Activated CD4-positive, CD25-positive, alpha-beta regulatory T cell (primary cell): ENCODE measurements at places on chromosomes 2 and 18.

- no peak for DNase-seq
Measured at GRCh38 chr2:110866466-110866865, 134.1 kb downstream of the ACOXL start.

- DNase-seq, result no peak
Measured at GRCh38 chr18:49842656-49843055, 29.3 kb upstream of the ACAA2 start.

DNA sequence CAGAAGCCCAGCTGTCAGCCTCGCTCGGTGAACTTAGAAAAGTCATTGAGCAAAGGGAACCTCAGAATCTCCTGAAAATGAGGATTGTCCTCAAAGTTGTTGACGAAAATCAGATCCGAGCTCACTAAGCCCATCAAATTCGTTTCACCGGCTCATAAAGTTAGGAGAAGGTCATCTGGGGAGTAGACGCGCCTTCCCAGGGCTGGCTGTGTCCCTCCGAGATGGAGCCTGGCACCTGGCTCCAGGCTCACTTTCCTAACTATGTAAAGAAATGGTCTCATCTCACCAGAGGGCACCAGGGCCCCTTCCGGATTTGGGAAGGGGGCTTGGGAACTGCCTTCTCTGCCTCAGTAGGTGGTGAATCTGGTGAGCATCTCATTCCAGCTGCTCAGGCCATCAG is 145.5 kb downstream of the PXDN start:
- DNase-seq, result no peak

GRCh38 chr2:45162711-45163110 is 153.5 kb upstream of the SIX2 start:
- DNase-seq, result no peak

GRCh38 chr2:134863446-134863845 is 25.0 kb downstream of the ACMSD start:
- DNase-seq, result no peak

GRCh38 chr2:218557941-218558340 is 10.2 kb downstream of the USP37 start:
- no peak for DNase-seq

- DNase-seq, result no peak
Measured at GRCh38 chr18:50277942-50278341, 3.4 kb downstream of the MBD1 start.

GRCh38 chr2:54212456-54212855 is 43.6 kb downstream of the TSPYL6 start:
- DNase-seq, result no peak

- DNase-seq, result peak; percentile 2
Measured at GRCh38 chr2:207073801-207074678, 91.7 kb downstream of the KLF7 start.

GRCh38 chr2:182933629-182934028 is 67.2 kb upstream of the FRZB start:
- no peak for DNase-seq

GRCh38 chr2:150978053-150978452 is 283.6 kb downstream of the RBM43 start:
- DNase-seq, result no peak

- no peak for DNase-seq
Measured at GRCh38 chr2:72128059-72128842, 19.4 kb downstream of the CYP26B1 start.
